H9 (cell line): ENCODE measurements at places on chromosomes 5 and 9.
A peak's percentile ranks its signal among the peaks of the same experiment; 100 is the strongest.

DNA sequence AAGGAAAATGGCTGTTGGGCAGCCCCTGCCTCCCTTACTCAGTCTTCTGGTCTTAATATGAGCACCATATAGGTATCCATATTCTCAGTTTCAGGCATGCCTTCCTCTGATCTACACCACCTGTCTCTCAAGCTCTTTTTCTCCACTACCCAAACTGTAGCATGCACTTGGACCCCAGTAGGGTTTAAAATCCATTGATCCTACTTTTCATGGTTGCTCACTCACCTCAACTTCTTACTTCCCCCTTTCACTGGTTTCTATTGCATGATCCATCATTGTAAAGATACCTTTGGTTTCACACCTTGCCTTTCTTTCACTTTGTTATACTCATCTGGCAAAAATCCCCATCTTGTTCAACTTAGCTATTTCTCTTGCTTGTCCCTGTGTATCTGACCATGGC, 159.4 kb downstream of the KDM4C start:
- no peak for DNase-seq

DNA sequence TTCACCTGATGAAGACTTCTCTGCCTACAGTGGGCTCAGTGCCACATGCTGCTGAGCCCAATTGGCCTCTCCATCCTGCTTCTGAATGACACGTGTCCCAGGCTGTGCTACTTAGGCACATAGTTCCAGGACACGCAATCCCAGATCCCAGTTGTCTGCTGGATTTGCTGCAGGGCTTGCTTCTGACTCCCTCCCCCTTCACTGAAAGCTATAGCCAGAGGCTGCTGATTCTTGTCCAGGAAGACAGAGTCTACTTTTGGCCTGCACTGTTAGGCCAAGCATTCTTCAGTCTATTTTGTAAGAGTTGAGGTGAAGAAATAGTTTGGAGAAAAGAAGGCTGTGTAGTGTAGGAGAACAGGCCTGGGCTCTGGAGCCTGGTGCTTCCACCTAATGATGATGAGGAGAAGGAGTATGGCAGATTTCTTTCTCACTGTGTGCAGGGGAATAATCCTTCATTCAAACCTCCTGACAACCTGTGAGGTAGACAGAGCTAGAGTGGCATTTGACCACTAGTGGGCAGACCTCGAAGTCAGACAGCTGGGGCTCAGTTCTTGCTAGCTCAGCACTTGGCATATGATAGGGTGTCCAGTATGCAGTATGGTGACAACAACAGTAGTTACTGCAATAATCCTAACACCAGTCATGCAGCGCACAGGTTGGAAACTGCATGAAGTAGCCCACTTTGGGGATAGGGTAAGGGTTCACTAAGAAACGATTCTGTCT, 19.5 kb upstream of the ASPN start:
- DNase-seq: no peak

DNA sequence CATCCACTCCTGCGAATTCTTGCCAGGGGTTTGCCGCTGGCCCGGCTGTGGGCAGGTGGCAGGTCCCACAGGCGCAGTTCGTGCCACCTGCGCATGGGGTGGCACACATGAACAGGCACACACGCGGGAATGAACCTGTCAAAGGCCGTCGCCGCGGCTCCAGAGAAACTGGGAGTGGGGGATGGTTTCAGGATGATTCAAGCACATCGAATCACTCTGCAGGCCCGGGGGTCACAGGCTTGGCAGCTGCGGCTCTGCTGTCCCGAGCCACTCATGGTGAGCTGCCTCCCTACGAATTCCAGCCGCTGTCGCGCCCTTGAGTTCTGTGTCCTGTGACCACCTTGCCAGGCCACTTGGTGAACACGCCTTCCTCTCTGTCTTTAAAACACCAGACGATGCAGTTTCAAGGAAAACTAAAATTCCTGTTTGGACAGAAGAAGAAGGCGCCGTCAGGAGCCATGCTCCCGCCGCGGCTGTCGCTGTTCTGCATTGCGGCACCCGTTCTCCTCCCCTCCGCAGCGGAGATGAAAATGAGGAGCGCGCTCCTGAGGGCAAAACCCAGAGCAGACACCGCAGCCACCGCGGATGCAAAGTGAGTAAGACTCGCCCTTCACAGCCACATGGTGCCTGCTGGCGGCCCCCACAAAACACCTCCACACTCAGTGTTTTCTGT, 15.4 kb upstream of the EXOC3 start:
- no peak for DNase-seq

- no peak for DNase-seq
Measured at GRCh38 chr5:176400382-176401156, 12.0 kb downstream of the HIGD2A start.

DNA sequence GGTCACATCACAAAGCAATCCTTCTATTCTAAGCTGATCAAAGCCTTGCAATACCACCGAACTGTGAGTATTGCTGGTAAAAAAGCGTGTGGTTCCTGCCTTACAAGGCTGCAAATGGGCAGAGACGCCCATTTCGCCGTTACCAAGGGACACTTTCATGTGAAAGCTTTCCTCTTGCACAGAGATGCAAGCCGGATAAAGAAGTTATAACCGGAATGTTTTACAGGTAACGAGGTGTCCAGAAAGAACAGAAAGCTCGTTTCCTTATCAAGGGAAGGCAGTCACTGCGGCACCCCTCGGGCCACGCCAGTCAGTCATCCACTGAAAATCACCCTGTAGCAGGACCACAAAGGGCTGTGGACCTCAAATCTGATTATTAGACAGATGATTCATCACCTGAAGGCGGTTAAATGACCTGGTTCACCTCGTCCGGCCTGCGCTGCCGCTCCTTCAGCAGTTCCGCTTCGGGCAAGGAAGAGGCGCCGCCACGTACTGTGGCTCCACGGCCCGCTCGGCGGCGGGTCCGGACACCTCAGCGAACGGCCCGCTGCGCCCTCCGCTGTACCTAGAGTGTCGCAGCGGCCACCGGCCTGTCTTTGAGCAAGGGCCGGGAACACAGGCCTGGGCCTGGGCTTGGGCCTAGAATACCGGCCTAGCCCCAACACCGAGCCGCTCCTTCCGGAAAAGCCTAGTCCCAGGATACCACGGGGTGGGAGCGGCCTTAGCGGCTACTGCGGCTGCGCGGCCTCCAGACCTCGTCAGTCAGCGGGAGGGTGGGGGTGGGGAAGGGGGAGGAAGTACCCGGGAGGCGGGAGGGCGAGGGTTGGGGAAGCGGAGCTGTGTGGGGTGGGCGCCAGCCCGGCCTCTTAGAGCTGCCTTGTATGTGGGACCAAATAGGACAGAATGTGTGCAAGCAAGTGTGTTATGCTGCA, at the start of gene KLHL9:
Gene KLHL9 (minus strand): TSS at position 704 of the 932 bp plus-strand sequence. CDS start 545 bp downstream, at position 159.
- DNase-seq: peak; percentile 91
